ENCODE measurements at places on chromosomes 13 and 19. TPM values are rescaled to one million over a fixed set of nuclear protein-coding genes. Genes with fewer than 3 reads are reported as not detected.

The IRGQ gene
- polyA plus RNA-seq, result 10.5 TPM

DNA sequence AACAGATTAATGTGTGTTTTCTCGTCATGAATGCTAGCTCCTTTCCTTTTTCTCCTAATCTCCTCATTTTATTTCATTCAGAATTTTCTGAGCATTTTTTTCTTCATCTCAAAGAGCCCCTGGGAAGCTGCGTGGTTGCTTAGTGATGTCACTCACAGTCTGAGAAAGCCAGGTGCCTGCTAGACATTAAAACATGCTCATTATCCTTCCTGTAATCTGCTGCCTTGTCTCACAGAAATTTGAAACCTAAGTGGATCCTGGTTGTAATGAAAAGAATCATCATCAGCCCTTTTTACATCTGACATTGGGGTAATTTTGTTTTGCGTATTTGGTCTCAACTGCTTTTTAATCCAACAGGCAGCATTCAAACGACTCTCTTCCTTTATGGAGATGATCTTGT lies 108.2 kb upstream of the RNF113B start:
- DNase-seq, result no peak

The ACP7 gene
- polyA plus RNA-seq, result not detected

- no peak for DNase-seq
Observed at GRCh38 chr13:40433577-40433976, 232.9 kb downstream of the FOXO1 start.

DNA sequence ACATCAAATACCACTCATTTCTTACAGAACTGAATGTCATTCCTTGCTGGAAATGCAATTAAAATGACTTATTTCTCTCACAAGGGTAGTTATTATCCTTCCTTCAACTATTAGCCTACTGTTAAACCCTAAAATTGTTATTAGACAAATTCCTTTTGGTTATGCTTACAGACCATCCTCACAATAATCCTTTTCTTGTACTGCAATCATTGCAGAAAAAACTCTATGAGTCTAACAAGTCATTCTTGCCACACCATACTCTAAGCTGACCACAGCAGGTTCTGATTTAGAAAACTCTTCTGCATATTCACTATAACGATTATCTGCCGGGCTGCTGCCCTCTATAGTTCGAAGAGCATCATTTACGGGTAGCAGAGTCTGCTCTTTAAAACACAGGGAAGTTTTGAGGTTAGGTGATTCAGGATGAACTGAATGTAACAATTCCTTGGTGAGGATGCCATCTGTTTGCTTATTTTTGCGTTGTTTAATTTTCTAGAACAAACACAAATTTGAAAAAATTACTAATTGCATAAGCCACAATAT lies 38.2 kb downstream of the MTMR6 start:
- no peak for DNase-seq

DNA sequence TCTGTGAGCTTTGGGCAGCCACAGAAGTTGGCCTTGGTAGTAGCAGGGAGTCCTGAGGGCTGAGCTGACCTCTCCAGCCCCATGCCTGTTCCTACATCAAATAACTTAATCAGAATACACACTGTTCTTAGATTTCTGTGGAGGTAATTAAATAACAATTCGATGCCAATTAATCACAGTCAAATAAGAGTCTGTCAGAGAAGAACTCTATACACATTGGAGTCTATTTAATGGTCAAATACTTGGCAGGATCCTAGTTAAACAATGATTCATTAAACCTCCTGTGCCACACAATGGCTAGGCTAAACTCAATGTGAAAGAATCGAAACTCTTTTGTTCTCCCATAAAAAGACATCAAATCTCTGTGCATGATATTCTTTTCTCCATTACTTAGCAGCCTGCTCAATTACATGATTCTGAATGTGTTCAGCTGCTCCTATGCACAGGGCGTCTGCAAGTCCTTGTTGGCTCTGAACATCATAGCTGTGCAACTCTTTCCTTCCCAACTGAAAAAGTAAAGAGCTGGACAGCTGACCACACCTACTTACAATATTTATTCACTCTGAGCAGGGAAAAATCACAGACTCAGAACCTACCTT lies 173.1 kb downstream of the ABCC4 start:
- DNase-seq, result no peak

DNA sequence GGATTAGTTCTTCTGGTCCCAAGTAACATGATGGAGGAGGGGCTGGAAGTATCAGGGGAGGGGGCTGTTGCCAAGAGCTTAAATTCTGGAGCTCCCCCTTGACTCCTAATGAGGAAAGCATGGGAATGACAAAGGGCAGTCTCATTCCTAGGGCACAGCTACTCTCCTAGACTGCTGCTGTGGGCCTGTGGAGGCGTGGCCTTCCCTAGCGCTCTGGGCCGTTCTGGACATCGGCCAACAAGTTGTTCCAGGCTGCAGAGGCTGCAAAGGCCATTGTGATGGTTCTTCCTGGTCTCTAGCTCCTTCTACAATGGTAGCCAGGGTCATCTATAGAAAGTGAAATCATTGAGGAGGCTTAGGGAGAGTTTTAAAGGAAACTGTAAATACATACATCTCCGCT lies 916.6 kb downstream of the DIAPH3 start:
- DNase-seq, result no peak

The TEX29 gene
- polyA plus RNA-seq, result not detected

- no peak for DNase-seq
Observed at GRCh38 chr13:89052699-89053098, 1381.5 kb downstream of the SLITRK5 start.
